ENCODE measurements at places on chromosomes 2 and 18.

- no peak for DNase-seq
Measured at GRCh38 chr18:13501543-13501887, 224.8 kb downstream of the FAM210A start.

DNA sequence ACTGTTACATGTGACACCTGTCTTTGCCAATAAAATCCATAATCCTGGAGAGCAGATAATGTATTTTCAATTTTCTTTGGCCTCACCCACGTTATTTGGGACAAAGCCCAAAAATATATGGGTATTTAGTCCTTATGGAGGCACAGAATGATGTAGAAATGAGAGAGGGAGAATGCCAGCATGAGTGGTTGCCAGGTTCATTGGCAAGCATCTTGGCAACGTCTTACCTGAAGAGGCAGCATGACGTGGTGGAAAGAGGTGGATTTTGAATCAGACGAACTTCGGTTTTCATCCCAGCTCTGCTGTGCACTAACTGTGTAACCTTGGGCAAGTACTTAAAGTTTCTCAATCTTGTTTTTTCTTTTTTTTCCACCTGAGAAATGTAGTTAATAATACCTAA lies 969.6 kb upstream of the PIK3C3 start:
- DNase-seq = no peak

DNA sequence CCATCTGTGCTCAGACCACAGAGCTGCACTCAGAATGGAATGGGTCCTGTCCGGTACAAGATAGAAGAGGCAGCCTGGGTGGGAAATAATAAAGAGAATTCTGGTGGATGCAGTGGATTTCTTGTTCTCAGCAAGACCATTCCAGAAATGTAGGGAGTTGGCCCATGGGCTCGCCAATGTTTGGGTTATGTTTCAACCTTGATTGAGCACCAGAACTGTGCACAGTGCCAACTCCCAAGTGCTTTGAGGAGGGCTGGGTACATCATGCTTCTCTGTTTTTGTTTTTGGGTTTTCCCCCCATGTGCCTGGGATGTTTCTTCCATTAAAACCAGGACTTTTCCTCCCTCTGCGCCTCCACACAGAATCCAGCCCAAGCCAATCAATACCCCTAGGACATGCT lies 304.1 kb downstream of the TNS1 start:
- no peak for DNase-seq

GRCh38 chr2:118223511-118223991 lies 135.3 kb downstream of the INSIG2 start:
- no peak for DNase-seq

DNA sequence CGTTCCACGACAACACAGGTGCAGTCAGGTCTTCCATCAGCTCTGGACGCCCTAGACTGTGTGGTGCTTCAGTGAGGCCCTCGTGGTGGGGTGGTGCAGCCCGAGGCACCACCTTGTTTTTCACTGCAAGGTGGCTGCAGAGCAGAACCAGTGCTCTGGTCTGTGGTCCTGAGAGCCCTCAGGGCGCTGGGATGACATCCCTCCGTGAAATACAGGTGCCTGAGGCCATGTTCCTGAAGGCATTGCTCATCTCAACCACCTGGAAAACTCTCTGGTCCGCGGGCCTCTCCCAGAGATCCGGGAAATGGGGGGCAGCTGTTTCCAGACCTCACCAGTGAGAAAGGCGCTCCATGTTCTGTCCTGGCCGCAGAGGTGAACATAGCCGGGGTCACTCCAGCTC lies 119.2 kb downstream of the ACOXL start:
- DNase-seq = no peak
